Endothelial cell (in vitro differentiated cells): ENCODE measurements at places on chromosomes 4 and X. TPM values are rescaled to one million over a fixed set of nuclear protein-coding genes. Genes with fewer than 3 reads are reported as not detected.

GRCh38 chr4:76782837-76783236 lies 115.1 kb downstream of the SOWAHB start:
- no peak overlapping the region for H3K4me3 ChIP-seq
- peaks cover 29% of the 10 kb centered on the region for H3K4me1 ChIP-seq
- H3K36me3 ChIP-seq: peaks cover 10% of the 10 kb centered on the region
- DNase-seq: no peak
- H3K27ac ChIP-seq: peak overlapping the region; percentile 96
- H3K27me3 ChIP-seq: peaks cover 8% of the 10 kb centered on the region

- no peaks in the 10 kb centered on the region for H3K36me3 ChIP-seq
- DNase-seq: no peak
- H3K4me3 ChIP-seq: no peak overlapping the region
- no peaks in the 10 kb centered on the region for H3K27me3 ChIP-seq
- H3K27ac ChIP-seq: no peak overlapping the region
Observed at GRCh38 chr4:12120968-12121367, 692.3 kb upstream of the HS3ST1 start.

- no peaks in the 10 kb centered on the region for H3K4me1 ChIP-seq
- H3K4me3 ChIP-seq: no peak overlapping the region
- H3K27ac ChIP-seq: no peak overlapping the region
- H3K36me3 ChIP-seq: no peaks in the 10 kb centered on the region
- DNase-seq: no peak
Observed at GRCh38 chrX:11346121-11346682, 53.0 kb downstream of the AMELX start.

GRCh38 chrX:139826065-139827044 lies 106.5 kb downstream of the ATP11C start:
- no peaks in the 10 kb centered on the region for H3K36me3 ChIP-seq
- no peaks in the 10 kb centered on the region for H3K27me3 ChIP-seq
- no peak overlapping the region for H3K4me3 ChIP-seq
- no peak overlapping the region for H3K27ac ChIP-seq
- peaks cover 13% of the 10 kb centered on the region for H3K4me1 ChIP-seq
- no peak for DNase-seq

- no peaks in the 10 kb centered on the region for H3K36me3 ChIP-seq
- no peaks in the 10 kb centered on the region for H3K4me1 ChIP-seq
- no peak for DNase-seq
- H3K4me3 ChIP-seq: no peak overlapping the region
- H3K27me3 ChIP-seq: no peaks in the 10 kb centered on the region
- no peak overlapping the region for H3K27ac ChIP-seq
Observed at GRCh38 chr4:116598980-116599789, 486.2 kb downstream of the TRAM1L1 start.

GRCh38 chr4:181006499-181007260 lies 1236.5 kb upstream of the TENM3 start:
- no peak overlapping the region for H3K27ac ChIP-seq
- no peak overlapping the region for H3K4me3 ChIP-seq
- DNase-seq: no peak
- no peaks in the 10 kb centered on the region for H3K36me3 ChIP-seq
- peaks cover 2% of the 10 kb centered on the region for H3K27me3 ChIP-seq

- no peaks in the 10 kb centered on the region for H3K36me3 ChIP-seq
- H3K27ac ChIP-seq: no peak overlapping the region
- peaks cover 12% of the 10 kb centered on the region for H3K4me1 ChIP-seq
- no peak overlapping the region for H3K4me3 ChIP-seq
- no peak for DNase-seq
Observed at GRCh38 chrX:100802843-100803242, 17.3 kb upstream of the CSTF2 start.

- no peak overlapping the region for H3K4me3 ChIP-seq
- H3K4me1 ChIP-seq: no peaks in the 10 kb centered on the region
- DNase-seq: no peak
- no peaks in the 10 kb centered on the region for H3K36me3 ChIP-seq
- H3K27me3 ChIP-seq: no peaks in the 10 kb centered on the region
Observed at GRCh38 chrX:11285651-11286050, 7.6 kb upstream of the AMELX start.

DNA sequence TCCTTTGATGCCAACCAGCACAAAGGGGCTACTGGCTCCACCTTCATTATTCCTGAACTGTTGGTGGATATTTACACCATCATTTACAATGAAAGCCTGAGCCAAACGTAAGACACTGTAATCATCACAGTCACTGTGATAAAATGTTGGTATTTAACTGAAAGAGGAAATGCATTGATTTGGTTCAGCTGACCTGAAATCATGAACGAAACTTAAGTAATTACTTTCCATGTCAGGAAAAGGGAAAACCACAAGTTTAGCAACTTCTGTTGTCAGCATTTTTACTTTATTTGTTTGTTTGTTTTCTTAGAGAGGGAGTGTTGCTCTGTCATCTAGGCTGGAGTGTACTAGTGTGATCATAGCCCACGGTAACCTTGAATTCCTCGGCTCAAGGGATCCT lies 247.8 kb upstream of the FAM47A start:
- H3K27ac ChIP-seq: no peak overlapping the region
- DNase-seq: no peak
- H3K4me3 ChIP-seq: no peak overlapping the region
- H3K36me3 ChIP-seq: no peaks in the 10 kb centered on the region

GRCh38 chr4:6192245-6192644 lies 8.1 kb downstream of the JAKMIP1 start:
- DNase-seq: no peak
- no peak overlapping the region for H3K27ac ChIP-seq
- no peaks in the 10 kb centered on the region for H3K4me1 ChIP-seq
- peaks cover 3% of the 10 kb centered on the region for H3K36me3 ChIP-seq
- no peaks in the 10 kb centered on the region for H3K27me3 ChIP-seq

- no peak overlapping the region for H3K27ac ChIP-seq
- H3K4me3 ChIP-seq: no peak overlapping the region
- H3K4me1 ChIP-seq: peaks cover 16% of the 10 kb centered on the region
- H3K27me3 ChIP-seq: peaks cover 18% of the 10 kb centered on the region
Observed at GRCh38 chr4:2925496-2925895, 37.7 kb downstream of the NOP14 start.

The SPANXN4 gene
- total RNA-seq: not detected

The SCD5 gene
- total RNA-seq: 0.38 TPM

The CITED1 gene
- 3.2 TPM for total RNA-seq

The IL2RG gene
- total RNA-seq: not detected

The FRMPD3 gene
- total RNA-seq: 0.08 TPM
